ENCODE measurements at places on chromosomes 7 and 10.
A peak's percentile ranks its signal among the peaks of the same experiment; 100 is the strongest.

- no peak for DNase-seq
Observed at GRCh38 chr10:51405580-51406351, 293.6 kb downstream of the CSTF2T start.

DNA sequence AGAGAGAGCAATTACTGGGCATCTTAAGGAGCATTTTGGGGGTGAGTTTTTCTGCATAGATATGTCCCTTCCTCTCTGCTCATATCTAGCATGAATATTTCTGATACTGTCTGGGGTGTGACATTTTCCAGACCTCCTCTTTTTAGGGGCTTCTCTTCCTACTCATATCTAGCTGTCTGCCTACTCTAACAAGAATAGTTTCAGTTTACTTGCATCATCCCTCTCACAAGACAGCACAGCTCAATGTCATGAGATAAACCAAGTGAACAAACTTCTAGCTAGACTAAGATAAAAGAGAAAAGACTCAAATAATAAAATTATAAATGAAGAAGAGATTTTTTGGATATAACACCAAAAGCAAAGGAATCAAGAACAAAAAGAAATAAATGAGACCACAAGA, 419.5 kb upstream of the SORCS1 start:
- DNase-seq: no peak

GRCh38 chr7:51313738-51314425, 2.7 kb downstream of the COBL start:
- DNase-seq: no peak

DNA sequence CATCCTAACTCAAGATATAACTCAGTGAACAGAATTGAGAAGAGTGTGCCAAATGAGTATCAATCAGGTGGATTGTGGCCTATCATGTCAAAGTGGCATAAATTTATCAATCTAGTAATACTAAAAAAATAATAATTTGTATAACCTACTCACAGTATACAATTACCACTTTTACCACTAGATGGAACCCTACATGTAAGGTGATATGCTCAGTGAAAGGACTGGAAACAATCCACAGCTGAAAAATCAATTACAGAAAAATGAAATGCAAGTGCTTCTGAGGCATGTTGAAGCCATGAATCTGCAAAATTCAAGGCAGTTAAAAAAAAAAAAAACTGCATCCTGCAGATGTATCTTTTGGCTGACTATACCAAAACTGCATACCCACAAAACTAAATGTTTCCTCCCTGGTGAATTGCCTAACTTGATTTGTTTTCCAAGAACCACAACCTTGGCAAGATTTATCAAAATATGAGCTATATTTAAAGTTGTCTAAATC, 13.9 kb downstream of the ARHGAP19 start:
- peak; percentile 74 for DNase-seq

- DNase-seq: no peak
Observed at GRCh38 chr7:135448753-135449152, 61.1 kb downstream of the CNOT4 start.

GRCh38 chr7:123746931-123747488, 1.8 kb downstream of the WASL start:
- no peak for DNase-seq

GRCh38 chr10:28722065-28722803, 44.9 kb downstream of the BAMBI start:
- DNase-seq: no peak

DNA sequence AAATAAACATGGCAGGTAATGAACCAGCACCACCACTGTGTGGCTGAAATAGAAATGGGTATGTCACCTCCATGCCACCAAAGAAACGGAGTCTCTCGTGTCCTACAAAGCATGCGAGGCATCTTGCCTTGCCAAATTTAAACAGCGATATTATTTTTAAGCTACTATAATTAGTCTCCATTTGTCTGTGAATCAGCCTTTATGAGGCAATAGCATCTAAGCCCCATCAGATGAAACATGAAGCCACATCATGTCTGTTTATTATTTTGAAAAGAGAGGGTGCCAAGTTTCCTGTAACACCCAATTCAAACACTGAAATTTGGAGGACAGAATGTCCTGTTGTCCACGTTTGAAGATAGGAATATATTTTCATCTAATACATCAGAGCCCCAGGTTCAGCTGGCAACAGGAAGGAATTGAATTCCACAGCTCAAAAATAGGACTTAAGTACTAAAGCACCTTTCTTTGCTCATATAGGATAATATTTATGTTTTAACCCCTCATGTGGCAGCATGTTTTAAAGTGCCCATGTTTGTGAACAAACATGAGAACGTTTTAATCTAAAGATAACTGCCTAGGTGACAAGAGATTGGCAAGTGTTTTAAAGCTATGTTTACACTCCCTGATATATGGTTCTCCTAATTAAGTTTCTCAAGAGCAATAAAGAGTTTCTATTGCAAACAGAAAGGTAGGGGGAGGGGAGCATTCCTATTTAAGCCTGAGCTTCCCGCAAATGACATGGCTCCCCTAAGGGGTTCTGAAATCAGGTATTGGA, 86.8 kb downstream of the SORBS1 start:
- no peak for DNase-seq

Data from HS-5 (cell line).